ENCODE measurements at places on chromosomes 12 and 14. TPM values are rescaled to one million over a fixed set of nuclear protein-coding genes. Genes with fewer than 3 reads are reported as not detected.

Gene CATSPERB
- 1.1 TPM for polyA plus RNA-seq

Gene TCL1B
- not detected for polyA plus RNA-seq

Gene KLHL33
- not detected for polyA plus RNA-seq

Gene SOCS4
- polyA plus RNA-seq, result 10.7 TPM

Gene RNU4-1
- under 0.01 TPM for polyA plus RNA-seq

Gene PTGER2
- polyA plus RNA-seq, result 0.28 TPM

Gene NKX2-8
- 0.32 TPM for polyA plus RNA-seq

Gene ACVR1B
- polyA plus RNA-seq, result 11.8 TPM

Gene SLC5A8
- polyA plus RNA-seq, result not detected

Gene RIMBP2
- 0.12 TPM for polyA plus RNA-seq

Gene M6PR
- 107 TPM for polyA plus RNA-seq

Gene TRIM9
- polyA plus RNA-seq, result 0.04 TPM

Gene MYH6
- not detected for polyA plus RNA-seq

Gene BIN2
- not detected for polyA plus RNA-seq

Gene RD3L
- polyA plus RNA-seq, result not detected

Gene TECPR2
- polyA plus RNA-seq, result 8.3 TPM

Gene RBP5
- not detected for polyA plus RNA-seq

Gene GTF2A1
- 18.0 TPM for polyA plus RNA-seq

Gene FITM1
- not detected for polyA plus RNA-seq

Gene PLBD1
- 13.4 TPM for polyA plus RNA-seq

Gene RNASE2
- polyA plus RNA-seq, result not detected

Gene RNF212B
- polyA plus RNA-seq, result not detected

All from keratinocyte (primary cell).